Calu3 (cell line): ENCODE measurements at places on chromosomes 12 and 14.

- no peak for DNase-seq
Measured at GRCh38 chr14:100439781-100440180, 116.6 kb downstream of the SLC25A47 start.

DNA sequence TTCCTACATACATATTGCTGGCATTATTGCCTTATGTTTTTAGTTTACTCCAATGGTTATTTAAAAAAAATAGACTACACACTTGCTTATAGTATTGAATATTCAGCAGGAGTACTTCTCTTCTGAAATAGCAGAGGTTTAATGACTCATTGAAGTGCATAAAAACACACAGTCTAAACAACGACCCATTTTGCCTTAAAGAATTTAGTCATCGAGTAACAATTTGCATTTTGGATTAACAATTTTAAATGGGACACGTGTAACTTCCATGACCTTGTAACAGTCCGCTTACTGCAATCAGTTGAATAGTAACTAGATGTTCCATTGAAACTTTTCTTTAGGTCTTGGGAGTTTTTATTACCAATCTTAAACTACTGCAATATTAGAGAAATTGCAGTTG is 9.0 kb downstream of the TRHDE start:
- no peak for DNase-seq

DNA sequence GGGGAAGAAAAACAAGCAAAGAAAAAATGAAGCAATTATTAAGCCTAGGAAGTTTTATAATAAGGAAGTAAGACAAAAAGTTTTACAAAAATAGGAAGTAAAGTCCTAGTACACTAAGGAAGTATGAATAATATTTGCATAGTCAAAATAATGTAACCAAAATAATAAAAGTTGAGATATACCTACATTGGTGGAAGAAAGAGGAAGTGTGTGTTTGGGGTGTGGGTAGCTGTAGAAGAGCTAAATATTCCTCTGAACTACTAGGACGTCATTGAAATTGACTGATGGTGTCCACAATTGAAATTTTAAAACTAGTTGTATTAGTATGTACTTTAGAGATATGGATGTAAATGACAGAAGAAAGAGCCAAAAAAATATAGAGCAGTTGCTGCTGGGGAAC is 228.4 kb upstream of the OTX2 start:
- DNase-seq = no peak

GRCh38 chr14:39433452-39433813 is 1.2 kb upstream of the FBXO33 start:
- no peak for DNase-seq

- no peak for DNase-seq
Measured at GRCh38 chr12:117522559-117522958, 161.1 kb upstream of the NOS1 start.

- no peak for DNase-seq
Measured at GRCh38 chr12:106901276-106901675, 54.4 kb upstream of the TMEM263 start.

GRCh38 chr12:10155966-10156365 is 16.0 kb downstream of the OLR1 start:
- DNase-seq = no peak

DNA sequence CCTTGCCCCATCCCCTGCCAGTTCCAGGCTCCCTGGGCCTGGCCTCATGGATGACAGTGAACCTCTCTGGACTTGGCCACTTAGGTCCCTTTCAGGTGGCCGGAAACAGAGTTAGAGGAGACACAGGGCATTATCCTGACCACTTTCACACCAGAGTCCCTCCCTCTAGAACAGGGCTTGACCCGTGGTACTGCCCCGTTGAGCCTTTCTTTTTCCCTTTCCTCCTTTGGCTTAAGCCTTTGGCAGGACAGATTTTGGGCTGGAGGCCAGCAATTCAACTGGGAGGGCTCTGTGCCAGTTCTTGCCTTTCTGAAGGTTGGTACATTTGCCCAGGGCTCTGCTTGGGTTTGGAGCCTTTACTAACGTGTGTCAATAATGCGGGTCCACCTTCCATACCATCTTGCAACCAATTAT is 22.8 kb downstream of the TPCN1 start:
- peak; percentile 84 for DNase-seq
